ENCODE measurements at places on chromosomes 11 and 22.

DNA sequence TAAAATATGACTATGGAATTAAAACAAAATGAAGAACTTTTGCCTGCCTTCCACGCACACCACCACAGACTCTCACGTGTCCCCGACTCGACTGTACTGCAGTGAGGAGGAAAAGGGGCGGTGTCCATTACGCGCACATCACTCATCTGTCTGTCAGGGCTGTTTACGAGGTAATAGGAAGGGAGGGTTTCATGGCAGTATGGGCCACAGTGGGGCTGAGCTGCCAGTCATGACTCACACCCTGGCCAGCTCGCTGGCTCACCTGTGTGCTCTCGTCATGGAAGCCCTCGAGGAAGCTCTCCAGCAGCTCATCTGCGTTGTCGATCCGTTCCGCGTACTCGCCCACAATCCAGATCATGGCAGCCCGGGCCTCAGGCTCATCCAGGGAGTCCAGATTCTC, 33.5 kb upstream of the RASL10A start:
- H3K4me3 ChIP-seq = no peak overlapping the region
- H3K4me1 ChIP-seq = peaks cover 47% of the 10 kb centered on the region
- H3K27ac ChIP-seq = peak overlapping the region; percentile 74
- peak; percentile 82 for DNase-seq
- H3K27me3 ChIP-seq = no peaks in the 10 kb centered on the region

- H3K36me3 ChIP-seq = no peaks in the 10 kb centered on the region
- no peak overlapping the region for H3K27ac ChIP-seq
- DNase-seq = no peak
- no peaks in the 10 kb centered on the region for H3K27me3 ChIP-seq
- no peaks in the 10 kb centered on the region for H3K4me1 ChIP-seq
These were observed 3.8 kb upstream of the CBLIF start for GRCh38 chr11:59849129-59849528.

GRCh38 chr11:61698173-61698948, 18.2 kb downstream of the DAGLA start:
- H3K27me3 ChIP-seq = no peaks in the 10 kb centered on the region
- no peaks in the 10 kb centered on the region for H3K36me3 ChIP-seq
- H3K4me1 ChIP-seq = peaks cover 80% of the 10 kb centered on the region
- H3K27ac ChIP-seq = peak overlapping the region; percentile 94
- H3K4me3 ChIP-seq = no peak overlapping the region

DNA sequence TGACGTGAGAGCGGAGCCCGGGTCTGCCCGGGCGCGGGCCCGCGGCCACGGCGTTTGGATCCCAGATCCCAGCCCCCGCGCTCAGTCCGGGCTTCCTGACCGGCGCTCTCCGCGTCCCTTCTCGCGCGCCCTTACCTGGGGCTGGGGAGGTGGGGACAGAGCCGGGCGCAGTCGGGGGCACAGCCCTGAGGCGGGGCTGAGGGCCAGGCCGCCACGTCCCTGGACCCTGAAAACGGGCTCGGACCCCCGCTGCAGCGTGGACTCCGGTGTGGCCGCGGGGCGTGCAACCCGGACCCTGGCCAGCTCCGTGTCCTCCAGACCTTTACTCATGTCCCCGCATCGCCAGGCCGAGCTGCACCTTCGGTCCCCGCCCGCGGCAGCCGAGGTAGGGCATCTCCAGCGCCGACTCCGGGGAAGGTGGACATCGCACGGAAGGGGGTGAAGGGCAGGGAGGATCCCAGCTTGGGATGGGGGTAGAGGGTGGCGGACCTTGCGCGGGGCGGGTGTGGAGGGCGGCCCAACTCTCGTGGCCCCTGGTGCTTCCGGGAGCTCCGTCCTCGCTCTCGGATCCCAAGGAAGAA, 9.9 kb upstream of the AIFM3 start:
- peak overlapping the region; percentile 62 for H3K4me3 ChIP-seq
- peaks cover 2% of the 10 kb centered on the region for H3K36me3 ChIP-seq
- no peak overlapping the region for H3K27ac ChIP-seq
- no peak for DNase-seq
- H3K27me3 ChIP-seq = no peaks in the 10 kb centered on the region

DNA sequence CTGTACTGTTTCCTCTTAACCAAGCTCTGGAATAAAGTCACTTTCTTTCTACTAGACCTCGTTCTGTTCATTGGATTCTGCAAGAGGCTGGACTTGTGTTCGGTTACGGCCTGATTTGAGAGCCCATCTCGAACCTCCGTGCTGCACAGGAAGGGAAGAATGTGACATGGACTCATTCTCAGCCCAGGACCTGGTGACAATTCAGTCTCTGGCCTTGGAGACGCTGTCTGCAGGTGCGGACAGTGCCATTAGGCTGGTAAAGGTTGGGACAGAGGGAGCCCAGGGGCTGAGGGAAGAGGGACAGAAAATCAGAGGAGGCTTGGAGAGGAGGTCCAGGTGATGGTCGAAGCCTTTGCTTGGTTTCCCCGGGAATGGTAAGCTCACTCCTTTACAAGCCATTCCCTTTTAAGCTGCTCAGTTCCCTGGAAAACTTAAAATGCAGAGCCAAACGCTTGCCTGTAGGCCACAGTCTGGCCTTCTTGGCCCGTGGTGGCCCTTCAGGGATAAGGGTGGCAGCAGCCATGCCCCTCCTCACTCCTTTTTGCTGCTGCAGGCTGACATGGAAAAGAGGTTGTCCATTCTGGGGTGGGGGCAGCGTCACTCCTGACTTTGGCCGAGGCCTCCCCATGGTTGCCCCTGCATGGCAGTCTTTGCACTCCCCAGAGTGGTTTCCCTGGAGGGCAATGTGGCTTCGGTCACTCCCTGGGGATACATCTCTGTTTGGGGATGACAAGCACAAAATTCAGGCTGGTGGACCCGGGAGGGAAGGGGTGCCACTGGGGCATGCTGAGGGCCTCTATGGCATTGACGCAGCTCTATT, 52.3 kb downstream of the SHISAL1 start:
- H3K4me3 ChIP-seq = no peak overlapping the region
- H3K36me3 ChIP-seq = no peaks in the 10 kb centered on the region
- no peak overlapping the region for H3K27ac ChIP-seq
- DNase-seq = no peak
- H3K27me3 ChIP-seq = no peaks in the 10 kb centered on the region

- no peaks in the 10 kb centered on the region for H3K36me3 ChIP-seq
- no peak for DNase-seq
- H3K4me1 ChIP-seq = peaks cover 5% of the 10 kb centered on the region
These were observed 71.4 kb downstream of the NAT10 start for GRCh38 chr11:34176751-34177209.

DNA sequence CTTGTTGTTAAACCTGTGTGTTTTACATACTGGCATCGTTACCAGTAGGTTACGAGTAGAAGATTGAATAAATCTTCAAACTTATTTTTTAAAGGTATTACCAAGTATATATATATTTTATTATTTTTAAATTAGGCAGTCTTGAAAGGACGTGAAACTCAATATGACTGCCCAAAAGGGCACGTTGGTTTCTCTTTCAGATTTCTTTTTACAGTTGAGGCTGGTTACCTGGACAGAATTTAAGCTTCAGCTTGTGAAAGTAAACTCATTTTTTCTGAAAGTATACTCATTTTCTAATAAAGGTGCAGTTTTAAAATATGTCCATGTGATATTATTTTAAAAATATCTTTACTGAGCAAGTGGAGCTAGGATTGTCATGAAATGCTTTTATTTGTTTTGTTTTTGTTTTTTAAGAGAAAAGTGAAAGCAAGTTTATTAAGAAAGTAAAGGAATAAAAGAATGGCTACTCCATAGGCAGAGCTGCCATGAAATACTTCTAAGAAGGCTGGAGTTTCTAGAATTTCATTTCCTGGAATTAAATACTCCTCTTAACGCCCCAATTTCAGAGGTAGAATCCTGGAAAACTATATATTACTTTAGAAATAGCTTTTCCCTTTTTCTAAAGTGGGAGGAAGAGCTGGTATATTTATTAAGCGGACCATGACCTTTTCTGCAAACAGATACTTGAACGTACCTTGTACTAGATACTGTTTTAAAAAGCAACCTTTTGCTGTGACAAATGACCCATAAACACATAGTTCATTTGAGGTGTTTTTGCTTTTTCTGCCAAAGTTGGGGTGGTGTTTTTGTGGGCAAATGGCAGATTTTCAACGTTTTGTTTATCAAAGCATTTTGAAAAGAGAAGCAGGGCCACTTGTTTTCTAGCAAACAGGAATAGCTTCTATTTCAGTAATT, 1.9 kb downstream of the FBXO7 start:
- peaks cover 35% of the 10 kb centered on the region for H3K4me1 ChIP-seq
- peak overlapping the region; percentile 78 for H3K4me3 ChIP-seq
- peaks cover 5% of the 10 kb centered on the region for H3K36me3 ChIP-seq
- no peak for DNase-seq
- H3K27me3 ChIP-seq = no peaks in the 10 kb centered on the region

DNA sequence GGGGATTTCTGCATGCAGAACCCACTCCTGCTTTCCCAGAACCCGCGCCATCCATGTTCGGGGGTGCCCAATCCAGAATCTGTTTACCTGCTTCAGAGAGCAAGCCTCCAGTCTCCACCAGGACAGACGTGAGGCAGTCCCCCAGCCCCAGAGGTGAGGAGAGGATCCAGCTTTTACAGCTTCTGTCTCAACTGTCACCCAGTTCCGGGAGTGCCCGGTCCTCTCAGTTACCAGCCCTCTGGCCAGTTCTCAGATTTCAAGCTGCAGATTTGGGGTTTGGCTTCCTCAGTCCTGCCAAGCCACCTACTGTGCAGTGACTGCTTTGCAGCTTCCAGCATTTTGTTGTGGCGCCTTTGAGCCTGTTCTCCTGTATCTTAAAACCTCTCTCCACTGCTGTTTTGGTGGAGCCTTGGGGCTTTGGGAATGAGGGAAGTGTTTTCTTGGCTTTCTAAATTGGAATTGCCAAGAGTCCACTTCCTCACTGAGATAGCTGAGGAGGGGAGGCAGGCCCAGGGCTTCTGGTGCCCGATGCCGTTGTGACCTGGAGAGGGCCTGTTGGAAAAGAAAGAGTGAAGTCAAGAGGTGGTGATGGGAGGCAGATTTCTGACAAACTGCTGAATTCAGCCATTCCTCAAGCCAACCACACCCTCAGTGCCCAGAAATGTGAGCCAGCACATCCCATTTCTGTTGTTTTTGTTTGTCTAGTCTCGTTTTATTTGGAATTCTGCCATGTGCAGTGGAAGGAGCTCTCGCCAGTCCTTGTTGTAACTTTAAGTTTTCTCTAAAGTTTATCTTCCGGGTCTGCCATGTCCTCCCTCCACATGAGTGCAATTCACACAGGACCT, 513.4 kb downstream of the TBC1D22A start:
- no peaks in the 10 kb centered on the region for H3K36me3 ChIP-seq
- no peak for DNase-seq
- H3K27ac ChIP-seq = no peak overlapping the region

DNA sequence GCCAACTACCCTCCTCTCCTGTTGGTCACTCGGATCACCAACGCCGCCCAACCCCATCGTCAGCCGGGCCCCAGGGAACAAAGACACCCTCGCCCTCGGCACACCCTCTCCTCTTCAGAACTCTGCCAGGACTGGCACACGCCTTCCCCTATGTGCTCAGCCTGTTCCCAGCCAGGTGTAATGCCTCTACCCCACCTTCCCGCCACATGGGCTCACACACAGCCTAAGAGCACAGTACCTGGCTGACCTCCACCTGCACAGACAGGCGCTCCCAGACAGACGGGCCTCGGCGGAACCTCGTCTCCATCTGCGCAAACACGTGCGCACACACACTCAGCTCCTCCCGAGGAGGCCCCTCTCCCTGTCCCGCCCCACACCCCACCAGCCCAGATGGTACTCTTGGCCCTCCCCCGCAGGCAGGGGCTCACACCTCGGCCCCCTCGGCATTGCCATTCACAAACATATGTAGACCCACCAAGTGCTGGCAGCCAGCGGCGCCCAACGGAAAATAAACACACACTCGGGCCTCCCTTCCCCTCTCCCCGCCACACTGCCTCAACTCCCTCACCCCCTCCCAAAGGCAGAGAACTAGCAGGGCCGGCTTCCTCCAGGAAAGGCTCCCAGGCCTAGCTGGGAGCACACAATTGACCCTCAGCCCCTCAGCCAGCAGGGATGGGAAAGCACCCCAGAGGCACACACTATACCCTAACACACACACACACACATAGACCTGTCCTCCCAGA, 8.5 kb downstream of the ELFN2 start:
- H3K27me3 ChIP-seq = peaks cover 44% of the 10 kb centered on the region
- no peak overlapping the region for H3K27ac ChIP-seq
- no peak for DNase-seq

- DNase-seq = no peak
- no peaks in the 10 kb centered on the region for H3K4me1 ChIP-seq
- no peak overlapping the region for H3K4me3 ChIP-seq
- H3K27me3 ChIP-seq = no peaks in the 10 kb centered on the region
- H3K36me3 ChIP-seq = no peaks in the 10 kb centered on the region
- H3K27ac ChIP-seq = no peak overlapping the region
These were observed 17.6 kb upstream of the PRSS23 start for GRCh38 chr11:86782742-86783141.

DNA sequence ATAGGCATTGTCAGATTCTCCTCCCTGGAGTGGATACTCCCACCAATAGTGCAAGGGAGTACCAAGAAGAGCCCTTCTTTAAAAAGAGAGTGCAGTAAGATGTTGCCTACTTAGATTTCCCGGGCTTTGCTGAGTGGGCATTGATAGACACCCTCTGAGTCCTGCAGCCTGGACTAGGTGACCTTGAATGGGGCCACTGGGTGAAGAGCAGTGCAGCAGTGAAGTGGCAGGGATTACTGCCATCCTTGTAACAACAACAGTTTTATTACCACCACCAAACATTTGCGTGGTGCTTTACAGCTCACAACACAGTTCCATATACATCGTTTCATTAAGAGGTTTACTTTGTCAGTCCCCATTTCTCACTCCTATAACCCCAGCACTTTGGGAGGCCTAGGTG, 59.4 kb downstream of the MICAL2 start:
- H3K4me1 ChIP-seq = no peaks in the 10 kb centered on the region
- no peak overlapping the region for H3K4me3 ChIP-seq
- H3K36me3 ChIP-seq = no peaks in the 10 kb centered on the region
- no peaks in the 10 kb centered on the region for H3K27me3 ChIP-seq

Measured in gastrocnemius medialis (tissue), 4 donors.